Left renal pelvis (tissue), 4 donors: ENCODE measurements at places on chromosomes 6 and 20. TPM values are rescaled to one million over a fixed set of nuclear protein-coding genes. Genes with fewer than 3 reads are reported as not detected.

The FNDC11 gene
- polyA plus RNA-seq = 1.3 TPM

The GSTA1 gene
- 10.9 TPM for polyA plus RNA-seq

The OR2H2 gene
- polyA plus RNA-seq = 0.20 TPM

The TBC1D32 gene
- polyA plus RNA-seq = 17.1 TPM

GRCh38 chr20:4369798-4370124 lies 351.9 kb upstream of the PRND start:
- no peak for DNase-seq

GRCh38 chr6:149317644-149318571 lies at the start of gene TAB2:
Gene TAB2 (plus strand): TSS chr6:149317712. CDS start chr6:149369998, 52,286 bp downstream.
- DNase-seq = no peak

DNA sequence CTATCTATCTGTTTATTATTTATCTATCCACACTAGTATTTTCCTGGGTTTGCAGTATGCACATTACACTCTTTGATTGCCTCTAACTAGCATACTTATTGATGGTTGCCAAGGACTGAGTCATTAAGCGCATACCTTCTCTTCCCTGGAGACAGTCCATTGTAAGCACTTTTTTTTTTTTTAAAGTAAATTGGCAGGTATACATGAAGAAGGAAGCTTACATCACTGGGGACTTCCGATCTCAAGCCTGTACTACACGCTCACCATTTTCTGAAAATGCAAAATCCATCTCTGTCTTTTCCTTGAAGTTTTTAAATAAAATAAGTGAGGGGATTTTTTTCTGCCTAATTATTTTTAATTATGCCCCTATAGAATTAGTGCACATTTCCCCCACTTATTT lies 63.5 kb downstream of the HMGN3 start:
- DNase-seq = no peak

DNA sequence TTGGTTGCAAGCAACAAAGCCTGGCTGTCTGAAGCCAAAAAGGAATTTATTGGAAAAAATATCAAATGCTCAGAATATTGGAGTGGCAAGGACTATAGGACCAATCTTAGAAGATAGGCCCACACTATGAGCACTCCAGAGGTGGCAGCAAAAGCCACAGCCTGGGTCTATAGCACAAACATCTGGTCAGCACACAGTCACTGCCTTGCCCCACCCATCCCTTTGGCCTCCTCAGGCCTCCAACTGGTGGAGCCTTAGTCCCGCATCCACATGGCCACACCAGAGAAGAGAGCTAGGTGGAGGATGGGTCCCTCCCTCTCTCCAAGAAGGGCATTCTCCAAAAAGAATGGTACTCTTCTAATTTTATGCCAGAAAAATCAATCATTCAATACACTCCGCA lies 14.0 kb downstream of the NUDT3 start:
- DNase-seq = no peak

- DNase-seq = no peak
These were observed 74.1 kb upstream of the TCF21 start for GRCh38 chr6:133814797-133815196.

GRCh38 chr20:17644451-17644850 lies 37.6 kb downstream of the RRBP1 start:
- DNase-seq = no peak

- no peak for DNase-seq
These were observed 326.2 kb upstream of the SPTLC3 start for GRCh38 chr20:12682613-12683012.

GRCh38 chr20:45229264-45230056 lies 8.3 kb downstream of the SEMG2 start:
- no peak for DNase-seq

GRCh38 chr6:83970582-83970981 lies 63.0 kb upstream of the MRAP2 start:
- DNase-seq = no peak

DNA sequence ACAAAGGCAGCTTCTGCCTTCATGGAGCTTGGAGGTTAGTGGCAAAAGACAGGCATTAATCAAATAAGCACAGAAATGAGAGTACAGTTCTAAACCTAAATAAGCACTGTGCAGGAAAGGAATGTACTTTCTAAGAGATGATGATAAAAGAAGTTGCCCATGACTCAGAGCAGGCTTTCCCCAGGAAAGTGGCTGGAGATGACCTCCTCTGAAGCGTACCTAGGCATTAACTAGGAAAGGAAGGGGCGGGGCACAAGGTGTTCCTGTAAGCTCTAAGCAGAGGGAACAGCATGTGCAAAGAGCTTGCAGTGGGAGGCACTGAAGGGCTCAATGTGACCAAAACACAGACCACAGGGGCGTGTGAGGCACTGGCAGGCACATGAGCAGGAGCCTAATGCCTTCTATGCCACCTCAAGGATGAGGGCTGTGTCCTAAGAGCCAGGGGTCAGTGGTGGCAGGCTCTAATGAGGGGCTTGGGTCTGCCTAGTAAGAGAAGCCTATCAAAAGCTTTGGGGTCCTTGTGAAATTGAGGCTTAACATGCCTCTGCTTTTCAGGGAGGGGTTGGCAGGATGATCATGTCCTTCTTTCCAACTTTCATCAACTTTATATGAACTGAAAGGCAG lies 4.9 kb downstream of the SSTR4 start:
- DNase-seq = no peak

DNA sequence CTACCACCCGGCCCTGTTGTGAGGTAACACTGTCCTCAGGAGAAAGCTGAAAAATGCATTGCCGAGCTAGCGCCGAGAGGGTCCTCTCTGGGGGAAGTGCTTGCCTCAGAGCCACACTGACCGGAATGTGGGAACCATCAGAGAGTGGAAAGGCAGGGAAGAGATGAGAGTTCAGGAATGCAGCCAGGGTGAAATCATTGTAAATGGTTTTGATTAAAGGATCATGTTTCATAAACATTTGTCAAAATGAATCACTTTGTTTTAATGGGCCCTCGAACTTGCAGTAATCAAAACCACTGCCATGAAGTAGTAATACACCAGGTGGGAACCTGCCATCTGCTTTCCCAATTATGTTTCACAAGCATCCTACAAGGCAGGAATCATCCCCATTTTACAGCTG lies 16.9 kb upstream of the IL17F start:
- DNase-seq = no peak

GRCh38 chr20:50635676-50636600 lies 55.4 kb downstream of the RIPOR3 start:
- no peak for DNase-seq
